ENCODE measurements at places on chromosomes 16 and 17.

- no peak for DNase-seq
Observed at GRCh38 chr16:80012586-80012985, 412.0 kb upstream of the MAF start.

DNA sequence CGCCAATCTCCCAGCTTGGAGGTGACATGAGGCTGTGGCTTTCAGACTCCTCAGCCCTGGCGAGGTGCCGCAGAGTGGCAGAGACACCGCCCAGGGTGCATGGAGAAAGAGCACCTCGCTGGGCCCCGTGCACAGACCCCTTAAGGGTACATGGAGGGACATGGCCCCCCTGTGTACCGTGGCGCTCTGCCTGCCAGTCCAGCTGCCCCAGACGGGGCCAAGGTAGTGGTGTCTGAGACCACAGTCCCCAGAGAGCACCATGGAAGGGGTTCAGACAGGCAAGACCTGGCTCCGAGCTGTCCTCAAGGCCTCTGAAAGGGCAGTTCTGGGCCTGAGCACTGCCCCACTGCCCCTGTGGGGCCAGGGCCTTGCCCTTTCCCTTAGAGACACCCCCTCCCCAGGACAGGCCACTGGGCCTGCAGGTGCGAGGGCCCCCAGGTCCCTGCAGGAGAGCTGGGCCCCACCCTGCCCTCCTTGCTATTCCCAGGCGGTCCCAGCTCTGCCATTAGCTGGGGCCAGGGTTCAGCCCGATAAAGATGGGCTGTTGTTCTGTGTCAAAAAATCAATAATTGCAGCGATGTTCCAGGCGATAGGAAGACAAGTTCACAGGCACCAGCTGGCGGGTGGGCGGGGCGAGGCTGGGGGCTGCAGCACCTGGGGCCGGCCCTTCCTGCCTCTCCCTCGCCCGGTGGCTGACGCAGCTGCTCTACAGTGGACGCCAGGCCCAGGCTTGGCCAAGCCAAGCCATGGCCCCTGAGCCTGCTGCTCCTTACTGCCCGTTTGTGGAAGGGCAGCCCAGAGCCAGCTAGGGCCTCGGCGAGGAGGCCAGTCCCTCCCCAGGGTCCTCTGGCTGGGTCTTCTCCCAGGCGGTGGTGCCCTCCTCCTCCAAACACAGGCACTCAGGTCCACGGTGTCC lies 51.7 kb downstream of the ZFPM1 start:
- no peak for DNase-seq

GRCh38 chr17:14997290-14997689 lies 267.8 kb downstream of the PMP22 start:
- no peak for DNase-seq

GRCh38 chr17:1474402-1475189 lies 17.9 kb downstream of the MYO1C start:
- no peak for DNase-seq

GRCh38 chr16:57021757-57022156 lies 32.4 kb downstream of the NLRC5 start:
- DNase-seq, result no peak

- DNase-seq, result no peak
Observed at GRCh38 chr16:56702836-56703235, 20.6 kb downstream of the MT1X start.

GRCh38 chr16:1098266-1098991 lies 2.4 kb upstream of the C1QTNF8 start:
- no peak for DNase-seq

- DNase-seq, result no peak
Observed at GRCh38 chr17:20916383-20916782, 126.4 kb downstream of the USP22 start.

- no peak for DNase-seq
Observed at GRCh38 chr17:76336756-76337412, 16.8 kb downstream of the PRPSAP1 start.

DNA sequence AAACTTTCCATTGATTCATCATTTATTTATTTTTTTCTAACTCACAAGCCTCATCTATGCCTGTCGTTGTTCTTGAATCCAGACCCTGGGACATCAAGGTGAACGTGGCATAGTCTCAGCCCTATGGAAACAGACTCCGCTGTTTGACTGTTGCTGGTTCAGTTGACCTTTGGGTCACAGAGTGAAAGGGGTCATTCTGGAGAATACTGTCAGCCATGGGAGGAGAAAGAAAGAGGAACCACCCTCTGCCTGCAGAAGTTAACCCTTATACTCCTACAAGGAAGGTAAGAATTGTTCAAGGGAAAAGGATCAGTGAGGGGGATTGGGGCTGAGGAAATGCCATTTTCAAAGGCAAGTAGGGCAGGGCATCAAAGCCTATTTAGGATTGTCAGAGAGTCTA lies 387.6 kb upstream of the MAF start:
- no peak for DNase-seq

DNA sequence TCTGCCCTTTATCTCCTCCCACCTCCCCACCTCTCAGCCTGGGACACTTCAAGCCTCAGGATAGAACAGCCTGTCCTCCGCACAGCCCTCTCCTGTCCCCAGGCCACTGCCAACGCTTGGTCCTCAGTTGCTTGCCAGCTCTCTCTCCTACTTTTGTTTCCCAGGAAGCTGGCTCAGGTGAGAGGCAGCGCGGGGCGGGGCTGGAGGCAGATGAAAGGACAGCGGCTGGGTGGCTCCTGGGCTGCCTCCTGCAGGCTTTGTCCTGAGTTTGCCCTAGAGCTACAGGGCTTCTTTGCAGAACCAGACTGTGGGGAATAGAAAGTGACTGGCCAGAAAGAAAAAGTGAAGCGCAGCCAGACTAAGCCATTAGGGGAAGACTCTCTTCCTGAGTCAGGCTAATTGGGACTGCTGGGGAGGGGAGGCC lies 48.2 kb upstream of the CDC42EP4 start:
- DNase-seq, result no peak

DNA sequence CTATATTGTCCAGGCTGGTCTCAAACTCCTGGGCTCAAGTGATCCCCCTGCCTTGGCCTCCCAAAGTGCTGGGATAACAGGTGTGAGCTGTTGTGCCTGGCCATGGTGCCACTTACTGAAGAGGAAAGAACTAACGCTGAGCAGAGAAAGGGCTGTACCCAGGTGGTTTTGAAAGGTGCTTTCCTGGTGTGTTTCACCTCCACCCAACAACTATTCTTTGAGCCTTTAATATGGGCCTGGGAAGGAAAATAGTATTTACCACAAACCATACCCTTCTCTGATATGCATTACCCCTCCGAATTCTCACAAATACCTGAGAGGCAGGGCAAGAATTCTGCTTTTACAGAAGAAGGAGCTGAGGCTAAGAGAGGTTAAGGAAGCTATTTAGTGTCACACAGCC lies 24.8 kb downstream of the KPNA2 start:
- DNase-seq, result no peak

DNA sequence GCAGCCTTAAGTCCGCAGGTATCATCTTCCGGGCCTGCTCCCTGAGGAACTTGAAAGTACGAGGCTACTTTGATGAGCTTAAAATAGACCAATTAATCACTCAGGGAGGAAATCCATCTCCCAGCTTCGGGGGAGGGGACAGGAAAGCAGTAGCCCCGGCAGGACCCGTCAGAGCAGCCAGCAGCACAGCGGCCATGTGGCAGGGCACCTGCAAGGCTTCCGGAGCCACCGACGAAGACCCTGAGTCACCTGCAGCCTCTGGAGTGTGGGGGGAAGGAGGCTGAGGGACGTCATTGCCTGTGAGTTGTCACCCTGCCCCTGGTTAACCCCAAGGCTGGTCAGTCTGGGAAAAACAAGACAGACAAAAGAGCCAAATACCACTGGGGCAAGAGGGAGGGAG lies 4.4 kb upstream of the CYB561 start:
- DNase-seq, result no peak

DNA sequence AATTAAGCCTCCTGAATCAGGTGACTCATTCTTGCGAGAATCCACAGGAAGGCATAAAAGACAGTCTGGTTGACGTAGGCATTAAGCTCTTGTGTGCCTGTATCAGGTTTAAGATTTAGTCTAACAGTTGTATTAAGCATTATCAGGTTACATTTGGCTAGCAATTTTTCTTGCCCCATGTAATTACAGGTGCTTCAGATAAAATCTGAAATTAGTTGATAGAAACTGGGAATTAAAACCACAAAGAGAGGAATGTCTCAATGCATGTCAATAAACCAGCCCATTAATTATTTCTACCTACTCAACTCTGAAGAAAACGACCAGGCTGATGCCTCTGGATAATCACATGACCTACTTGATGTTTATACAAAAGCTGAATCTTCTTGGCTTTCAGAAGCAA lies 217.2 kb downstream of the CA10 start:
- DNase-seq, result no peak

- DNase-seq, result no peak
Observed at GRCh38 chr16:84827897-84828296, 8.1 kb downstream of the CRISPLD2 start.

DNA sequence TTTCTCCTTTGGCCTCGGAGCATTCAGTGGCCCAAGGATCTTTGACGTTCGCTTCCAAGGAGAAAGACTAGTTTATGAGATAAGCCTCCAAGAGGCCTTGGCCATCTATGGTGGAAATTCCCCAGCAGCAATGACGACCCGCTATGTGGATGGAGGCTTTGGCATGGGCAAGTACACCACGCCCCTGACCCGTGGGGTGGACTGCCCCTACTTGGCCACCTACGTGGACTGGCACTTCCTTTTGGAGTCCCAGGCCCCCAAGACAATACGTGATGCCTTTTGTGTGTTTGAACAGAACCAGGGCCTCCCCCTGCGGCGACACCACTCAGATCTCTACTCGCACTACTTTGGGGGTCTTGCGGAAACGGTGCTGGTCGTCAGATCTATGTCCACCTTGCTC lies 1.4 kb downstream of the AOC3 start:
- no peak for DNase-seq

DNA sequence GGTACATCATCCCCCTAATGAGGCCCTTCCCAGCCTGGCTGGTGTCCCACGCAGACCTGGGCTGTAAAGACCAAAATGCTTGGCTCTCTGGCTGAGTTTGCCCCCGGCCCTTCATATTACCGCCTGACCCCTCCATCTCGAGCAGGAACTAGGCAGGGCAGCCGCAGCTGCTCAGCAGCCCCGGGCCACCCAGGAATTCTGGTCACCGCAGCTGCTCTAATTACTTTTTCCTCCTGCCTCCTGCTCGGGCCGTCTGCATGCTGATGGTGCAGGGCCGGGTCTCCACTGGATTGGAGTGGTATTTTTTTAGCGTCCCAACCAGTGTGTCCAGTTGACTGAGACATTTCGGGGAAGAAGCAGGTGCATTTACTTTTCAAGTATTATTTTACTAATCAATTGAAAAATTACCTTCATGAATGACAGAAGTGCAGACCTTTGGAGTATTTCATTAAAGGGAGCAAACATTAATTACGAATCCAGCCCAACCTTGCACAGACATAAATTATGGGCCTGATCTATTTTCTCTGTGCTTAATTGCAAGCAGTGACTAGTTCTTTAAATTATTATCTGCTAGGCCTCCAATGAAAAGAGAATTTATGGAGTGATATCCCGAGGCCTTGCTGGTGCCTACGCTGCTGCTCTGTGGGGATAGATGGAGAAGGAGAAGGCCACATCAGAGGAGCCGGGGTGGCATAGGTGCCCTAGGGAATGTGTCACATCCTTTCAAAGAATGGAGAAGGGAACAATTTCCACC lies 176.2 kb downstream of the CYLD start:
- DNase-seq, result no peak

DNA sequence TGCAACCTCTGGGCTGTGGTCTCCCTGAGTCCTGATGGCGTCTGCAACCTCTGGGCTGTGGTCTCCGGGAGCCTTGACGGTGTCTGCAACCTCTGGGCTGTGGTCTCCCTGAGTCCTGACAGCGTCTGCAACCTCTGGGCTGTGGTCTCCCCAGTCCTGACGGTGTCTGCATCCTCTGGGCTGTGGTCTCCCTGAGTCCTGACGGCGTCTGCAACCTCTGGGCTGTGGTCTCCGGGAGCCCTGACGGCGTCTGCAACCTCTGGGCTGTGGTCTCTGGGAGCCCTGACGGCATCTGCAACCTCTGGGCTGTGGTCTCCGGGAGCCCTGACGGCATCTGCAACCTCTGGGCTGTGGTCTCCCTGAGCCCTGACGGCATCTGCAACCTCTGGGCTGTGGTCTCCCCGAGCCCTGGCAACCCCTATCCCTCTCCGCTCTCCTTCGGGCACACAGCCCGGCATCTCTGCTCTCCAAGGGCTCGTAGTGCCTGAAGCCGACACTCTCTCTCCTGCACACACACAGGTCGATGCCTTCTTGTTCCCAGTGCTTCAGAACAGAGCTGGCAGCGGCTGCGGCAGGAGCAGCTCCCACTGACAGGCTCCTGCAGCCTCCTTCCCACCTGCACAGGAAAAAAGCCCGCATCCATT lies 45.6 kb downstream of the METRNL start:
- no peak for DNase-seq

GRCh38 chr16:56801762-56802161 lies 63.2 kb upstream of the SLC12A3 start:
- DNase-seq, result no peak

DNA sequence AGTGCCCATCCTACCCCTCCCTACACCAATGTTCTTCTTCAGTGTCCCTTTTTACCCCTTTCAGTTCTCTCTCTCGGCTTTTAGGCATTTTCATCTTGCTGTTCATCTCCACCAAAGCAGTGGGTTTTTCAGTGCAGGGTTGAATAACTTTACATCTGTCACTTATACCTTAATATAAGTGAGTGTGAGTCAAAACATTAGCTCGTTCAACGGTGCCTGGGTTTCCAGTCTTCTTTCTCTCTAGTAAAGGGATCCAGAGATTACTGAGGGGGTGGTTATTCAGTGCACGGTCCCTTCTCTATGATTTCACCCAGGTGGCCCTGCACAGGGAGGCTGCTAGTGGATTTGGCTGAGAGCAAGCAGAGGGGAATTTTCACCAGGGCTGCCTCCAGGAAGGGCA lies 210.6 kb upstream of the CDH5 start:
- no peak for DNase-seq

DNA sequence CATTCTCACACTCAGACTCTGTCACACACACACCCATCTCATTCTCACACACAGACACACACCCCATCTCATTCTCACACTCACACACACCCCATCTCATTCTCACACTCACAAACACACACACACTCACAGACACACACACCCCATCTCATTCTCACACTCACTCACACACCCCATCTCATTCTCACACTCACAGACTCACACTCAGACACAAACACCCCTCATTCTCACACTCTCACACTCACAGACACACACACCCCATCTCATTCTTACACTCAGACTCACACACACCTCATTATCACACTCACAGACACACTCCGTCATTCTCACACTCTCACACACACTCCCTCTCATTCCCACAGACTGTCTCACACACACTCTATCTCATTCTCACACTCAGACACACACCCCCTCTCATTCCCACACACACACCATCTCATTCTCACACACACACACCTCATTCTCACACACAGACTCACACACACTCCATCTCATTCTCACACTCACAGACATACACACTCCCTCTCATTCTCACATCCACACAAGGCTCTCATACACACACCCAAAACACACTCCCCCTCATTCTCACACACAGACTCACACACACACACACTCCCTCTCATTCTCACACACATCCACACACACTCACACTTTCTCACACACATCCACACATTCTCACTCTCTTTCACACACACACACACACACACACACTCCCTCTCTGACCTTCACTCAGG lies 2.9 kb downstream of the ASGR1 start:
- DNase-seq, result no peak

- no peak for DNase-seq
Observed at GRCh38 chr16:84898447-84898846, 78.7 kb downstream of the CRISPLD2 start.

- DNase-seq, result no peak
Observed at GRCh38 chr16:51062039-51062438, 89.0 kb downstream of the SALL1 start.

GRCh38 chr17:41433586-41433985 lies 7.2 kb downstream of the KRT38 start:
- no peak for DNase-seq

- no peak for DNase-seq
Observed at GRCh38 chr16:6932871-6933385, 399.7 kb upstream of the RBFOX1 start.

Measured in HTR-8/SVneo (cell line).